ENCODE measurements at places on chromosomes 16 and 17.
A peak's percentile ranks its signal among the peaks of the same experiment; 100 is the strongest.

- DNase-seq, result no peak
Observed at GRCh38 chr16:86882586-86883280, 304.4 kb downstream of the FOXL1 start.

GRCh38 chr17:59356543-59357218, 25.2 kb downstream of the YPEL2 start:
- no peak for DNase-seq

DNA sequence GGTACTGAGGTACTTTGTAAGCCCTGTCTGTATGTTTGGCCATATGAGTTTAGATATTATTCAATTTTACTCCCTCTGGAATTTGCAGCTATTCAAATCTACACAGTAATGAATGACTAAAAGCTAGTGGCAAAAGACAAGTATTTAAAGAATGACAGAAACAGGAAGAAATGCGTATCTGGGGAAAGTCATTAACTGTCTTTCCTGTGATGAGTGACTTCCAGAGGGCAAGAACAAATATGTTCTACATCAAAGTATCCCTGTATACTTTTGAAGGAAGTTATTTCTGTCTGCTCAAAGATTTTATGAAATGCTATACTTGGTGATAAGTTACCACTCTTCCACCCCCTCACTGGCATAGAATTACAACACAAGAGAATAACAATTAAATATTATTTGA, 489.3 kb upstream of the SOX9 start:
- DNase-seq, result no peak

DNA sequence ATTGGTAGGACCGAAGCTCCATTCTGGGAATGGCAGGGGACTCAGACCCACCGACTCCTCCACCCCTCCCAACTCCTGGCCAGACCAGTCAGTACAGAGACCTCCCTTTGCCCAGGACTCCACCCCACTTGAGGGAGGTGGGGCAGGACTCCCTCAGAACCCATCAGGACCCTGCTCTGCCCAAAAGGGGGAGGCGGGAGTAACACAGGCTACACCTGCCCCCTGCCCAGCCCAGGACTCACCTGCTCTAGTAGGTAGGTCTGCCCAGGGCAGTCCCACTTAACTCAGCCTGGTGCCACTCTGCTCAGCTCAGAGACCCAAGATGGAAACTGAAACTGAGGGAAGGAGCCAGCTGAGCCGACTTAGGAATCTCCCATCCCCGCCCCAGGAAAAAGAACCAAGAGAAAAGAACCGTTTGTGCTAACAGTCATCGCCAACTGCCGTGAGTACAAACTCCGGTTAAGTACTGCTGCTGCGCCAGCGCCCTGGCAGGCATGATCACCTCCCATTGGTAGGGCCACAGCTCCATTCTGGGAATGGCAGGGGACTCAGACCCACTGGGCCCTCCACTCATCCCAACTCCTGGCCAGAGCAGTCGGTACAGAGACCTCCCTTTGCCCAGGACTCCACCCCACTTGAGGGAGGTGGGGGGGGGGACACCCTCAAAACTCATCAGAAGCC, 503 bp downstream of the DHX58 start:
- peak; percentile 34 for DNase-seq

DNA sequence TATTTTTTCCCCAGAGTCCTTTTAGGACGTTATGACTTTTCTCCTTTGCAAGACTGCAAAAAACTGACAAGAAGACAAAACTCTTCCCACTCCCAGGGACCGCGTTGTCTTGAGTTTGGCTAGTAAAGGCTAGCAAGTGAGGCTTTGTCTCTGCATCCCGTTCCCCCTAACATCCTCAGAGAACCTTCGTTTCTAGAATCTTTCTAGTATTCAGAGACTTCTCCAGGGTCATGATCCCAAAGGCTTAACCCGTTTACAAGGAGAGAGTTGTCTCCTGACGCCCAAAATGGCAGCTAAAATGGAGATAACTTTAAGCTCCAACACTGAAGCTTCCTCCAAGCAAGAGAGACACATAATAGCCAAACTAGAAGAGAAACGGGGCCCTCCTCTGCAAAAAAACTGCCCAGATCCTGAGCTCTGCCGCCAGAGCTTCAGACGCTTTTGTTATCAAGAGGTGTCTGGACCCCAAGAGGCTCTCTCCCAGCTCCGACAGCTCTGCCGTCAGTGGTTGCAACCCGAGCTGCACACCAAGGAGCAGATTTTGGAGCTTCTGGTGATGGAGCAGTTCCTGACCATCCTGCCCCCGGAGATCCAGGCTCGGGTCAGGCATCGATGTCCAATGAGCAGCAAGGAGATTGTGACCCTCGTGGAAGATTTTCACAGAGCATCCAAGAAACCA, 843 bp downstream of the ZNF174 start:
- DNase-seq, result no peak

Data from cerebellar cortex (tissue), 1 donor.